Stimulated activated CD8-positive, alpha-beta memory T cell treated with anti-CD3 and anti-CD28 coated beads, Interleukin-4, amount 100 ng/mL, for 48 hours (primary cell): ENCODE measurements at places on chromosomes 5 and 9.

- no peak for DNase-seq
These were observed 255.3 kb upstream of the SMARCA2 start for GRCh38 chr9:1759771-1760300.

DNA sequence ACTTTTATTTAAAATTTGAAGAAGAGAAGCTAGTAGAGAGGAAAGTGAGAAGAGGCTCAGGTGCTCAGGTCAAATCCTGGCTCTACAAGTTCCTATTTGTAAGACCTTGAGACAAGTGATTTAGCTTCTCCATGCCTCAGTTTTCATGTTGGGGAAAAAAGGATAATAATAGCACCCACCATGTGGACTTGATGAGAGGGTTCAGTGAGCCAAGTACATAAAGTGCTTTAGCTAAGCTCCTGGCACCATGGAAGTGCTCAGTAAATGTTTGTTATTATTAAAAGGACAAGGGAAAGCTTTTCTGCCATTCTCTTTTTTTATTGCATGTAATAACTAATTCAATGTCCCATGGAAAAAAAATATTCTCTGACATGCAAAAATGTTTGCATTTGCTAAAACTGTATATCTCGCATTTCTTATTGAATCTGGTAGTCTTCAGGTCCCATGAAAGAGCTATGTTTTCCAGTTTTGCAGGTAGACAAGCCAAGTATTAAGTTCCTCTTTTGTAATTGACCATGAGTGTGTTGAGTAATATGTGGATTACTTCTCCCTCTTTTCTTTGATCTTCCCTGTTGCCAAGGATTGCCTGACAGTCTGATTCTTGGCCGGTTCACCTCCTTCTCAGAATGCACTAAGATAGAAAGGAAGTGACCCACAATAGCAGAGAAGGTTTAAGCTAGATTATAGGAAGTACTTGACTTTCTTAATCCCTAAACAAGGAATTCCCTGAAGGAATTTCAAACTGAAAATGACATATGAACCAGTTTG, 45.6 kb upstream of the TRIM32 start:
- no peak for DNase-seq

GRCh38 chr9:92097997-92098482, 17.2 kb downstream of the SPTLC1 start:
- DNase-seq = peak; percentile 48

DNA sequence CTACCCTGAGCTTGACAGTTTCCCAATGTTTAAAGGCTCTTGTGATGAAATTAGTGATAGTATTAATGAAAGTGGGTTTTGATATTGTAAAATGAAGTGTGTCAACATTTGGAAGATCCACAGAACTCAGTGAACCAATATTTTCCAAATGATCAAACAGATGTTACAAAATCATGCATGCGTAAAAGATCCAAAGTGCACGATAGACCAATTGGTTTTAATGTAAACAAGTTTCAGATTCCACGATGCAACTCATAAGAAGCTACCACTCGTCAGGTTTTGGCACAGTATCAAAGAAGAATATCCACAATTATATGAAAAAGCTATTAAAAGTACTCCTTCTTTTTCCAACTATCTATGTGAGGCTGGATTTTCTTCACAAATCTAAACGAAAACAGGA, 82.3 kb downstream of the SLC38A9 start:
- no peak for DNase-seq

DNA sequence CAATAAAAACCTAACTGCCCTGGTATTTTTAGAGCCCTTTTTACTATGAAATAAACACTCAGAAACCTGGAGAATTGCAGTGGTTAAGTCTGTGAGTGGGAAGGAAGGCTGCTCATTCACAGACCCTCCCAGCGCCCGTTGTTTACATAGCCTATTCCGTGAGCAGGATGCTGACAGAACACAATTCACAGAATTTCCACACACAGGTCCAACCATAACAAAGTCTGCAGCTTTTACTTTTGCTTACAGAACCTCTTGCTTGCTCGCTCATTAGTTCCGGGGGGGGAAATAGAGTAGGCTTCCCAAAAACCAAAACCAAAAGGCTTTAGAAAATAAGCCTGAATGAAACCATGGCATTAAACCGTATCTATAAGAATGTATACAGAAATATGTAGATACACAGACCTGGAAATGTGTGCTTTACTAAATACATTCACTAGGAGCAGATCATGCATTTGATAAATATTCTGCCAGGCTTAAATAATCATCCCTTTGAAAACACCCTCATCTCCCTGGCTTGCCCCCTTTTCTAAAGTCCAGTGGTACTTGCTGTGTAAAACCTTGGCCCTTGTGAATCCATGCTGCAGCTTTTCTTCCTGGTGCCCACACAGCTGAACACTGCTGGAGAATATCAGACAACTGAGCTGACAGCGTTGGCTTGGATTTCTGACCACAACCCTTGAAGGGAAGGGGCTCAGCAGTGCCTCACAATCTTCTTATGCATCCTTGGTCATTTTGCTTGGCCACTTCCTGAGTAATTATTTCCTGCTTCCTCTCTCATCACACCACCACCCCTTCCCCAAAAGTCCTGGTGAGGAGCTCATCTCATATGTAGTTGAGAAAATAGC, 128.0 kb downstream of the FANCC start:
- no peak for DNase-seq

GRCh38 chr5:74251141-74252035, 389.1 kb downstream of the ENC1 start:
- no peak for DNase-seq

DNA sequence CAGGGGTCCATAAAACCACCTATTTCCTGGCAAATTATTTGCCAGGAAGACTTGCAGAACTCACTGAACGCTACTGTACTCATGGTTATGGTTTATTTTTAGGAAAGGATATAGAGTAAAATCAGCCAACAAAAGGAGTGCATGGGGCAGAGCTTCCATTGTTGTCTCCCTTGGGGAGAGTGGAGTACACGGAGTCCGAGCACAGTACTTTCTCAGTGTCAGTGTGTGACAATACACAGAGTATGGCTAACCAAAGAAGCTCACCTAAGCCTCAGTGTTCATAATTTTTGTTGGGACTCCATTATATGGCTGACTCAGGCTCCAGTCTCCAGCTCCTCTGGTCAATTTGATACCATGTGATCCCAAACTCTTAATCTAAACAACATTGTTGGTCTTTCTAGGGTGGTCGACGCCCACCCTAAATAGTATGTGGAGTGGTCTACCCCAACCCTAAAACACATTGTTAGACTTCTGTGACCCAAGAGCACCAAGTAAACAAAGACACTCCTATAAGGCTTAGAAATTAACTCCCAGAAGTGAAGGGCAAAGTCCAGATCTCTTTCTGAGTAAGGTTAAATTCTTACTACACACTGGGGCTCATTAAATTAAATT, 74.9 kb downstream of the SLC44A1 start:
- DNase-seq = no peak

DNA sequence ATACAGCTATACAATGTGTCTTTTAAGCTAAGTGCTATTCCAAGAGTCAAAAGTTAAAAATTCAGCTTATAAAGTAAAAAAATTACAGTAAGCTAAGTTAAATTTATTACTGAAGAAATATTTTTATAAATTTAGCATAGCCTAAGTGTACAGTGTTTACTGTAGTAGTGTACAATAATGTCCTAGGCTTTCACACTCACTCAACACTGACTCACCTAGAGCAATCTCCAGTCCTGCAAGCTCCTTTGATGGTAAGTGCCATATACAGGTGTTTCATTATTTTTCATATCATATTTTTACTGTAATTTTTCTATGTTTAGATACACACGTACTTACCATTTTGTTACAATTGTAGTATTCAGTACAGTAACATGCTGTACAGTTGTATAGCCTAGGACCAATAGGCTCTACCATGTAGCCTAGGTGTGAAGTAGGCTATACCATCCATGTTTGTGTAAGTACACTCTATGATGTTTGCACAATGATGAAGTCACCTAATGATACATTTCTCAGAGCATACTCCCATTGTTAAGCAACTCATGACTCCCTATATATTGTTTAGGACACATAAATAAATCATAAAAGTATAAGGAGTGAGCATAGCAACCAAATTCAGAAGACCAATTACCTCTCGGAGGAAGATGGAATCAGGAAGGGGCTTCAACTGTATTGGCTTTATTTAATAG, 165.1 kb upstream of the SLC30A5 start:
- no peak for DNase-seq

- no peak for DNase-seq
These were observed 6.4 kb downstream of the PRKAA1 start for GRCh38 chr5:40791715-40792139.

DNA sequence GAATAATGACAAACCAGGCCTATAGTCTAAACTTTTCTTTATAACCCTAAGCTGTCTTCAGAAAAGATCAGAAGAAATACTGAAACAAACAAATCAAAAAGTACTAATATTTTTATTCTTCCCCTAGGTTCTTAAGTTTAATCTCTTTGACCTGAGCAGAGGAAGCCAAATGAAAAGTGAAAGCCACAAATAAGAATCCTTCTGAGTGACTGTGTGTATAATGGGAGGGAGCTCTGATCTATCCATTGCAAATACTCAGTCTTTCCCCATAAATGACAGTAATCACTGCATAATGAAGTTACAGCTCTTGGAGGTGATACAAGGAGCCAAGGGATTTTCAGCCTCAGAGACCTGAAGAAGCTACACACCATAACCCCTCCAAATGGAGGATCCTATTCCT, 126.9 kb upstream of the ATP10B start:
- no peak for DNase-seq
